ENCODE measurements at places on chromosomes 16 and 17.

DNA sequence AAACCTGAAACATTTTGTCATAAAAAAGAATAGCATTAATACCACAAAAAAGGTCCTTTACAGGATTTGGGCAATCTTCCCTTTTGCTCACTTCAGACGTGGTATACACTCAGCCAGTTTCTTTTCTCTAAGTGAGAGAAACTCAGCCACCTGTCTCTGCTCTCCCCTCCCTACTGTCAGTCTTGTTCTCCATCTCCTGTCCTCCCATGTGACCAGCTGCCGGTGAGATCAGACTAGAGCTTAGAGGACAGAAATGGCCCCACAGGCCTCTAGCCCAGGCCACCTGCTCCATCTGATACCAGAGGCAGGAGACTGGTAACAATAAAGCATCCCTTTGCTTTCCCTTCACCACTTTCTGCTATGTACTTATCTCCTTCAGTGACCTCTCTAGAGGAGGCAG, 34.9 kb downstream of the CMC2 start:
- no peak for DNase-seq

- DNase-seq = no peak
Observed at GRCh38 chr17:17413821-17414220, 63.0 kb upstream of the MED9 start.

GRCh38 chr17:45948881-45949624, 50.0 kb upstream of the STH start:
- peak; percentile 76 for DNase-seq

GRCh38 chr16:67719778-67720144, 645 bp upstream of the GFOD2 start:
- DNase-seq = peak; percentile 67

DNA sequence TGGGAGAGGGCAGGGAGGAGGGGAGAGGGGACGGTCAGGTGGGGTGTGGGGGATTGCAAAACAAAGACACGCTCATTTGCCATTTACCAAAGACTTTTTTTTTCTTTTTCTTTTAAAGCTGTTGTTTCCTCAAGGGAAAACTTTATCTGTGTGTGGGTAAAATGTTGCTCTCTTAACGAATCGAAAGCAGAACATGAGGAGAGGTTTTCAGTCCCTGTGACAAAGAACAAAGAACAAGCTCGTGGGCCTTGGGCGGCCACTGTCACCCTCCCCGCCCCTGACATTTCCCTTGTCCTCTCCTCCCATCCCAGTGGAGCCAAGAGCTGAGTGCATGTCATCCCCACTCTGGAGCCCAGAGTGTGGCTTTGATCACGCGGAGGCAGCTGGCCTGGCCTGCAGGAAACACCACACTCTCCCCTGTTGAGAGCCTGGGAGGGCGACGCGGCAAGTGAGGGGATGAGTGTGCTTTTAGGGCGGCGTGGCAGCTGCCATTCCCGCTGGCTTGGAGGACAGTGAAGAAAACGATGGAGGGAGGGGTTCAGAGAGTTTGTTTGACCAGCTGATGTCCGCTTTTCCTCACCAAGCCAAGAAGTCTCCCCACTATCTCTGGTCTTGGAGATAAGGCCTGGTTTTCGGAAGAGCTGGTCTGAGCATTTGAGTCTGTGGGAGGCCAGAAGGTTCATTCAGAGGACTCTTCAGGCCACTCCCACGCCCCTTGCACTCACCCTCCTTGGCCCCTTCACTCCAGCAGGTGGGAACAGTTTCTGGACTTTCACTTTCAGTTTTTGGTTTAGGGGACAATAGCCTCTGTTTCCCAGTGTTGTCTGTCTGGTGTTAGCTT, 11.4 kb downstream of the CCR7 start:
- DNase-seq = no peak

- no peak for DNase-seq
Observed at GRCh38 chr16:80583466-80583865, 42.7 kb downstream of the DYNLRB2 start.

GRCh38 chr17:73313526-73314127, 1.8 kb upstream of the CDC42EP4 start:
- no peak for DNase-seq

DNA sequence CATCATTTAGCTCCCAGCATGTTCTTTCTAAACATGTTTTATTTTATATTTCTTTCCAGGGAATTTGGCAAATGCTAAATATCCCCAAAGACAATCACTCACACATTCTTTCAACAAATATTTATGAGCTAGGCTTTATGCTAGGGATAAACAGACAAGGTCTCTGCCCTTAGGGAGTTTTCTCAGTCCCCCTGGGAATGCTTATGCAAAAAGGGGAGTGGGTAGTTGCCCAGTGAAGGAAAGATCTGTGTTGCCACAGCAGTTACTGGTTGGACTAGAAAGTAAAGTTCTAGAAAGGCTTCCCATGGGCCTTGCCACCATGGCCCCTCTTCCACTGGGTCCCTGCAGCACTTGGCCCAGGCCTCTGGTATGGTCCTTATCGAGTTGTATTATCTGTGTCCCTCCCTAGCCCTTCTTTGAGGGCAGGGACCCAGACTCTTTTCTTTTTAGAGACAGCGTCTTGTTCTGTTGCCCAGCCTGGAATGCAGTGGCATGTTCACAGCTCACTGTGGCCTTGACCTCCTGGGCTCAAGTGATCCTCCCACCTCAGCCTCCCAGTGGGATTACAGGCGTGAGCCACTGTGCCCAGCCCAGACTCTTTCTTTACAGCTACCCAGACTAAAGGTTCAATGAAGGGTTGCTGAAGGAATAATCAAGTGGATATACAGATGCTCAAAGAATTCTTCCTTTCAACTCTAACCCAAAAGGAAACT, 78.0 kb downstream of the YPEL2 start:
- DNase-seq = no peak

DNA sequence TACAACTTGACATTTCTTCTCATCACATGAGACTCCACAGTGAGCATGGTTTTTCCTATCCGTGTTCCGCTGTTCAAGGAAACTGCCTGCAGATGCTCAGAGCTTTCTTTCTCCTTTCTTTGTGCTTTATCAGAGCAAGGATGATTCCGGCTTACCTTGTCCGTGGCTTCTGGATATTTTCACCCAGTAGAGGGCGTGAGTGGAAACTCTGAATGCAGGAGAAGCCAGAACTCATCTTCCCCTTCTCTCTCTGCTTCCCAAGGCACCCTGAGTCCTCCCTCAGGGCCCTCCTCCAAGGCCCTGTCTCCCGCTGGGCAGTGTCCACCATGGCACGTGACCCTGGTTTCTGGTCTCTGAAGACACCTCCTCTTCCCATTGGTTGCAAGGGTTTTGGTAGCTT, 721.1 kb upstream of the RBFOX1 start:
- DNase-seq = no peak

DNA sequence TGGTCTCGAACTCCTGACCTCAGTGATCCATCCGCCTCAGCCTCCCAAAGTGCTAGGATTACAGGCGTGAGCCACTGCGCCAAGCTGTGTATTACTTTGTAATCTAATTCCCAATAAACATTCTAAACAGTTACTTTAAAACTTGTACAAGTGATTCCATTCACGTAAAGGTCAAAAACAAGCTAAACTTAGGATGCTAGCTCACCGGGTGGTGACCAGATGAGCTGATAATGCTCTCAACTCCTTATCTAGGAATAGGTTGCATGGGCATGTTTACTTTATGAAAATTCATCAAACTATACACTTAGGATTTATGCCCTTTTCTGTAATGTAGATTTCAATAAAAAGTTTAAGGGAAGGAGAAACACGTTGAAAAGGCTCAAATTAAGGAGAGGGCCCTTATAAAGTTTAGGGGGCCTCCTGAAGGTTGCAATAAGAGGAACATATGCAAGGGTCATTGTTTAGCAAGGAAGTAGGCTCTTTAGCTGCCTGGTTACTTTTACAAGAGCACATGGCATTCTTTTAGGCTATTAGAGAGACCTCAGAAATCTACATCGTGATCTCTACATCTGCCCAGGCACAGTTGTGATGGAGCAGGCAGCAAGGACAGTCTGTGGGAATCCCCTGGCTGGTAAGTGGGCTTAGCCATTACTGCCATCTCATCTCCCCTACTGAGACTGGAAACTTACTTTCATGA, 13.3 kb downstream of the CDR2 start:
- no peak for DNase-seq

- DNase-seq = peak; percentile 49
Observed at GRCh38 chr17:60640503-60640902, 37.1 kb upstream of the BCAS3 start.

DNA sequence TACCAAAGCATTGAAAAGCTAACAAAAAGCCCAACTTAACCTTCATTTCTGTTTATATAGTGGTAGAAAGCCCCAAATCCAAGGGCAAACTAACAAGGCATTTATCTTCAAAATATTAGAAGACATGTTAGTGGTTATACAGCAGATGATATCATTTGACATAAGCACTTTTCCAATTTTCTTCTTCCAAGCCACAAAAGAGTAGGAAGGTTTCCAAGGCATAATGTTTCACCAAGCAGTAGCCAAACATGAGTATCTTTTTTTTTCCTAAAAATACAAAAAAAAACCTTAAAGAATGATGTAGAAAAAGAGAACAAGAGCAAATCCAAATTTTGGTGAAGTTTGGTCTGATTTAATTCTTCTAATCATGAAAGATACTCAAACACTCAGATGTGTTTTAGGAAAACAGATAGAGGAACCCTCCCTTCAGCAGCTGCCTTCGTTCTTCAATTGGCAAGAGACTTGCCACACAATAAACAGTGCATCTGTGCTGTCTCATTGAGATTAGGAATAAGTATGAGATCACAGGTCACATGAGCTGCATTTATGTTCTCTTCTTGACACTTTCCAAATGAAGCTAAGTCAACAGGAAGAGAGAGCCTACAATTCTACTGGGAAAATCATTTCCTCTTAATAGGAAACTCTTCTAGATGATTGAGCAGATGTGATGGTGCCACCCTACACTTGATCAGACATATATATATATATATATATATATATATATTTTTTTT, 106.7 kb downstream of the TTC19 start:
- DNase-seq = peak; percentile 82

- peak; percentile 93 for DNase-seq
Observed at GRCh38 chr16:70653809-70654771, 7.7 kb downstream of the IL34 start.

DNA sequence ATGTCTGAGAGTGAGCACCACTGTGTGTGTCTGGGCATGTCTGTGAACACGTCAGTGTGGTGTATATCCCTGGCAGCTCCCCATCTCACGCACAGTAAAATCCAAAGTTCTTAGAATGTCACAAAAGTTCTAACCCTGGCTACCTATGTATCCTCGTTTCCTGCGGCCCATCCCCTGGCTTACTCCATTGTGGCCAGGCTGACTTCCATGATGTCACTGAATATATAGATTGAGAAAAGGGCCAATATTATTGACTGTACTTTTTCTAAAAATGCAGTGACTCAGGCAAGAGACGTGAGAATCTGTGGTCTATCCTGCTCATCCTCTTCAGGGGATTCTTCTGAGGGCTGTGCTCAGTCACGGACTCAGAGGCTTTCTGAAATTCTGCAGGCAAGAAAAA, 963 bp upstream of the METTL22 start:
- no peak for DNase-seq

- no peak for DNase-seq
Observed at GRCh38 chr17:14373614-14374259, 72.9 kb downstream of the HS3ST3B1 start.

GRCh38 chr16:27994686-27995085, 68.8 kb downstream of the GSG1L start:
- no peak for DNase-seq

DNA sequence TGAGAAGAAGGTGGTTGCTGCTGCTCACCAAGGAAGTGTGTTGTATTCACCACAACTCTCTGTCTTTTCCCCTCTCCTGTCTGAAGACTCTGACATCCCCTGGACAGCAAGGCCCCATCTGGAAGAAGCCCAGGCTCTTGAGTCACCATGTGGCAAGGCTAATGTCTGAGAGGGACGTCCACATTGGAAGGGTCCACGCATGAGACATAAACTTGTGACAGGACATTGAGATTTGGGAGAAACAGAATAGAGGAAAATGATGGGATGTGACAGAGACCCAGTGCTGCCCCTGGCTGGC, 176.5 kb downstream of the IRF8 start:
- DNase-seq = no peak

DNA sequence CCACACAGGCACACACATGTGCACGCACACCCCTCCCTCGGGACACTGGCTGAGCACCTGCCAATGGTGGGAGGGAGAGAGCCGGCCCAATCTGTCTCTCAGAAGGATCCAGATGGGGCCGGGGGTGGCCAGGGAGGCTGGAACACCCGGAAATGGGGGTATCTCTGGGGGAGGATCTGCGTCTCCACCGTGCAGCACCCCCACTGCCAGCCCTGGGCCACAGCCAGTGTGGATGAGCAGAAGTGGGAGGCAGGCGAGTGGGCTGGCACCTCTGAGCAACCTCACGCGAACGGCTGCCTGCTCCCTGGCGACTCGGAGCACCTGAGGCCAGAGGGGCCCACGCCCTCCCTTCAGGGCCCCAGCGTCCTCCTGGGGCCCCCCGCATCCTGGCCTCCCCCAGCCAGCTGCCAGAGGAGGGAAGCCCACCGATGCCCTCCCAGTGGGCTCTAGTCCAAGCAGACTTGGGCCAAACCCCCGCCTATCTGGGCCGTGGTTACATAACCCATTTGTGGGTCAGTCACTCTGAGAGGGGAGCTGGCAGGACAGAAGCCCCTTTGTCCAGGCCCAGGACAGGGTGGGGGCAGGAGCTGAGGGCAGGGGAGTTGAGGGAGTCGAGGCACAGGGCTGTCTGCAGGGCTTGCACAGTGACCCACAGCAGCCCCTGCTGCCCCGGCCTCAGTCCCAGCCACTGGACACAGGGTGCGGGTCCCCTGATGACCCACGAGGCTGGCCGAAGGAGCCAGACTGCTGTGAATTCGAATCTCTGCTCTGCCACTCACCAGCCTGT, 5.6 kb downstream of the CASKIN1 start:
- DNase-seq = no peak

- DNase-seq = peak; percentile 53
Observed at GRCh38 chr17:81342269-81343070, 47.4 kb upstream of the SLC38A10 start.

GRCh38 chr17:45357364-45357997, 40.7 kb upstream of the MAP3K14 start:
- no peak for DNase-seq

DNA sequence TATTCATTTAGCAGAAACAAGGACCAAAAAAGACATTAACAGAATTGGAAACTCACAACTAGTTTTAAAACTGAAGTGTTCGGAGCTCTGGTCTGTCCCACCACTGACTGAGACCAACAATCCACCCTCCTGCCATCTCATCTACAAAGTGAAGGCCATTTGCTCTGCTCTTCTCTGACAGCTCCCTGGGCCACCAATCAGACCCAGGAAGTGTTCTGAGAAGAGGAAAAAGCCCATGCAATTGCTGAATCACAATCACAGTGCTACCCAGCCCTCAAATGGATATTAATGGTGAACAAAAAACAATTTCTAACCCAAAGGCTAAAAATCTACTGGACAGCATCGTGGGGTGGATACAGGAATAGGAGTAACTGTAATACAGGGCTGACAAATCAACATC, 2.1 kb downstream of the RPL23 start:
- DNase-seq = no peak

GRCh38 chr17:51115179-51115578, 5.5 kb downstream of the SPAG9 start:
- DNase-seq = no peak

- no peak for DNase-seq
Observed at GRCh38 chr16:53784291-53784690, 80.3 kb downstream of the FTO start.

All from dermis blood vessel endothelial cell (primary cell).